ENCODE measurements at places on chromosomes 3 and 15. TPM values are rescaled to one million over a fixed set of nuclear protein-coding genes. Genes with fewer than 3 reads are reported as not detected.

DNA sequence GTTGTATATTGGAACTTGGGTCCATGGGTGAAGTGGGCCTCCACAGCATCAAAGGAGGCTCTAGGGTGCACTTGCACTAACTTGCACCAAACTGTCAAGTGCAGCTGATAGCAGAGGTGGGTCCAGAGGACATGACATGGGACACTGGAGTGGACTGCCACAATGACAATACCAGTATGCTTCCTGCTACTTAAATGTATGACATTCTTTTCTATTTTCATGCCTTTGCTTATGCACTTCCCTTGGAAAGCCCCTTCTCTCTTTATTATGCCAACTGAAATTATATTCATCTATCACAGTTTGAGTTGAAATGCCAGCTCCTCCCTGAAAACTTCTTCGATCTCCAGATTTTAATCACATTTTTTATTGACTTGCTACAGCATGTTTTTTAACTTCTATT lies 101.8 kb downstream of the CFAP20DC start:
- peak; percentile 3 for DNase-seq

Gene CD86
- not detected for total RNA-seq

GRCh38 chr3:111851511-111851954 lies 7.5 kb upstream of the PHLDB2 start:
- peak; percentile 88 for DNase-seq

Gene ZDHHC23
- total RNA-seq: 10.5 TPM

DNA sequence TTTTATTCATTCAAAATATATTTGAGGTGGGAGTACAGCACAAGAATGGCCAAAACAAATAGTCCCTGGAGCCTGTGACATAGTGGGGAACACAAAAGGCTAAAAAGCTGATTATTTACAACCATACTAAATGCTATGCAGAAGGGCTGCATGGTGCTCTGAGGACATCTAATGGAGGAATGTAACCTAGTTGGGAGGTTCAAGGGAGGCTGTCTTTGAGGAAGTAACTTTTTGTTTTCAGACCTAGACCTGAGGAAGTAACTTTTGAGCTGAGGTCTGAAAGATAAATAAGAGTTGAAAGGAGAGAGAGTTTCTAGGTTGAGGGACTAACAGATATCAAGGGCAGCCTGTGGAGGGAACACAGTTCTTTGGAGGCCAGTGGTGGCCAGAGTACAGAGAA lies 34.8 kb upstream of the RASA2 start:
- DNase-seq: peak; percentile 47

- DNase-seq: no peak
Observed at GRCh38 chr3:96779810-96780209, 34.6 kb upstream of the EPHA6 start.

DNA sequence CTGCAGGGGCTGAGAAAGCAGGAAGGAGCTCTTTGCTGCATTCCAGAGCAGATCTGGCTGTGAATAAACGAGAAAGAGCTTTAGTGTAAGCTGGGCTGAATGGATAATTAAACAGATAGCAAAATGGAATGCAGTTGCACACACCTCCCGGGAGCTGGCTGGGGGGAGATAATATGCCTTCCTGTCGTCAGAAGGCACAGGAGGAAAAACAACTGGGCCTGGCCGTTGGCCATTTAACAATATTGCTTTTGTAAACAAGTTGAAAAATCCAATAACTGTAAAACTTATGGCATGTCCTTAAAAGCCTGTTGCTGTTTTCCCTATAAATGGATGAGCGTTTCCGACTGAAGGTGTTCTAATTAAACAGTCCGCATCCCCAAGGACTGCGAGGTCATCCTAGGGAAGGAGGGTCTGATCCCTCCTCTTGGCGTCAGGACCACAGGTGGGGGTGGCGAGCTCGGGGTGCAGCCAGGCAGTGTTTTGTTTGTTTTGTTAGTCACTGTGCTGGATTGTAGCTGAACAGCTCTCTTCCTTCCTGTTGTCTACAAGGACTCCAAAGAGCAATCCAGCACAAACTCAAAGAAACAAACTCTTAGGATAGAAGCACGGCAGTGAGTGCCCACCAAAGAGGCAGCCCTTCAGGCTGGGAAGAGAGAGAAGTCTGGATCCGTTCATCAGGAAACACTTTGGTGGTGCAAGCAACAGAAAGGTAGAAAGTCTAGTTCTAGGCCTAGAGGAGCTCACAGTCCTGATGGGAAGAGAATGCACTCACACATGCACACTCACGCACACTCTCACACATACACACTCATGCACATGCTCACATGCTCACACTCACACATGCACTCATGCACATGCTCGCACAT lies 133.4 kb upstream of the SMAD3 start:
- DNase-seq: peak; percentile 82

DNA sequence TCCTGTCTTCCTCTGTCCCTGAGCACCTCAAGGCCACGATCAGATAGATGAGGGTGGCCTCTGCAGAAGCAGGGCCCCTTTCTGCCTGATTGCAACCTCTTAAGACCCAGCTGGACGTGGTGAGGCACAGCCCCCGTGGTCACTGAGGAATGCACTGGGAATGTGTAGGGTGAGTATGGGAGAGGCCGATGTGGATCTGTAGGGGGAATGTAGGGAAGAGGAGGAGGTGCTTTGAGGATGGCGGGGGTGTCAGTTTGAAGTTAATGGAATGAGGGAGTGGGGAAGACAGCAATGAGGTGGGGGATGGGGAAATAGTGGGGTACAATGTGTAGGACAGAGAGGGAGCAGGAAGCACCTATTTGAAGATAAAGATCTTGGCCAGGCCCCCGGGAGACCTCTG lies 785 bp upstream of the IQCF5 start:
- DNase-seq: no peak

DNA sequence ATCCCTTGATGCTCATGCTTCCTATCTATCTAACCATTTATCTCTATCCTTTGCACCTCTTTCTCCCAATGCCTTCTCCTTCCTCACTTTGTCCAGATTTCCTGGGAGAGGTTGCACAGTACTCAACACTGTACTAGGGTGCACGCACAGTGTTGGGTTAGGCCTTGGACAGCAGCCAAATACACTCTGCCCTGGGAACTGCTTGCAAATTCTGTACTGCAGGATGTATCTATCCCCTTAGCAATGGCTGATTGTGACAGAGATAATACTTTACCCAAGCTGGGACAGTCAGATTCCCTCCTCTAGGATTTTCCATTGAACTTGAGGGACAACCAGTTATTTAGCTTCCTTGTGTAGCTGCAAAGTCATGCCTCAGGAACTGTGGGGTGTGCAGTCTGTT lies 113.3 kb downstream of the IL20RB start:
- DNase-seq: no peak

Gene ARL13B
- 7.3 TPM for total RNA-seq

All from dermis microvascular lymphatic vessel endothelial cell (primary cell).